ENCODE measurements at places on chromosomes 16 and 17.

GRCh38 chr16:85607796-85608514 lies 5.2 kb upstream of the GSE1 start:
- DNase-seq, result no peak

- DNase-seq, result peak; percentile 57
Observed at GRCh38 chr17:45425125-45425983, 7.3 kb downstream of the ARHGAP27 start.

GRCh38 chr17:20208717-20209116 lies 199.6 kb downstream of the SPECC1 start:
- no peak for DNase-seq

DNA sequence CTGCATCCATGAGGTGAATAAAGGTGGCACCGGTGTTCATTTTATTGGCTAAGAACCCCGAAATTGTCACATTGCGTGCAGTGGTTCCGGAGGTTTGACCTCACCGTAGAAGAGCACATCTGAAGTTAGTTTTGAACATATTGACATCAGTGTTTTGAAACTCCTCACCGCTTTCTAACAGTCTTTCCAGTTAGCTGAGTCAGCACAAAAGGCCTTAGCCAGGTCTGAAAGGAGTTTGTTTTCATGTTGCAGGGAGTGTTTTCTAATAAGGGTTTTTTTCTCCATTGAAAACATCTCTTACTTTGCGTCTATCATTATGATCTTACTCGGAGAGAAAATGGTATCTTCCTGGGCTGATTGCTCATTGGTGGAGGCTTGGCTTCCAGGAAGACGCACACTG lies 174.5 kb upstream of the HSBP1 start:
- no peak for DNase-seq

Measured in hematopoietic multipotent progenitor cell treated with erythropoietin and hydrocortisone succinate and interleukin-3 and kit ligand, for 8 days (in vitro differentiated cells).